ENCODE measurements at places on chromosomes 4 and X.

DNA sequence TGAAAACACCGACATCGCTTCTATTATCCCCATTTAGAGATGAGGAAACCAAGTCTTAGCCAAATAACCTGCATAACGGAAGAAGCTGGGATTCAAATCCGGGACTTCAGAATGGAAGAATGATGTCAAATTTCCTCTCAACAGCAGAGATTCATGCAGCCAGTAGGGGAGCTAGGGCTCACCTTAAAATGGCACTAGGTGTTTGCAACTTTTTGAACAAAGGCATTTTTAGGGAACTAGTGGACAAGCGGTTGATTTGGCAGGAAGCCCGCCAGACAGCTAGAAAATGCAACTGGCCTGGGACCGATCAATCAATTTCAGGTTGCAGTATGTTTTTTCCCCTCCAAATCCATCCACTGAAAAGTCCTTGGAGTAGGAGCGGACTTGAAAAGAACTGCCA is 224.2 kb downstream of the PTTG2 start:
- DNase-seq, result no peak

DNA sequence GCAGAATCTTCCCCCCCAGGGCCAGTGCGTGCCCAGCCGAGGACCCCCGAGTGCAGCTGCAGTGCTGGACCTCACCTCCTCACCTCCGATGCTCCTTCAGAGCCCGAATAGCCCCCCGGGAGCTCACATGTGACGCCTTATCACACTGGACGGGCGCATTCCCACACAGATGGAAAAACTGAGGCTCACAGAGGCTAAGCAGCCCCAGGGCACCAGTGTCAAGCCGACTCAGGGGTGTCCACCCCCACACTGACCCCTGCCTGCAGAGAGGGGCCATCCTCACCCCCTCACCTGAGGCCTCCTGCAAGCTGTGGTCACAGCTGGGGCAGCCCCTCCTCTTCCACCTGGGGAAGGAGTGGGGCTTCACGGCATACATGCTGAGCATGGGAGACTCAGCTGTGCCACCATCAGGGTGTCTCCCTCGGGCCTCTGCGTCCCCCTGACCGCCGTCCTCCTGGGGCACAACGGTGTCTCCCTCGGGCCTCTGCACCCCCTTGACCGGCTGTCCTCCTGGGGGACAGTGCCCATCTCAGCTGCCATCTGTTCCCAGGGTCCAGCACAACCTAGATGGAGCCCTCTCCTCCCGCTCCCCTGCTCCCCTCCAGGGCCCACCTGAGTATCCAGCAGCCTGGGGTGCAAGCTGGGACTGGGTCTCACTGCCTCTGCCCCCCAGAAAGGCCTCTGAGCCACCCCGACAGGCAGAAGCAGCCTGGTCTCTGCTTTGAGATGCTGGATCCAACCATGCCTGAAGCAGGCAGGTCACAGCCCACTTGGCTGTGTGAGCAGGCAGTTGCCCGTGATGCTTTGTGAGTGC is 85.3 kb upstream of the NKX1-1 start:
- DNase-seq, result no peak

DNA sequence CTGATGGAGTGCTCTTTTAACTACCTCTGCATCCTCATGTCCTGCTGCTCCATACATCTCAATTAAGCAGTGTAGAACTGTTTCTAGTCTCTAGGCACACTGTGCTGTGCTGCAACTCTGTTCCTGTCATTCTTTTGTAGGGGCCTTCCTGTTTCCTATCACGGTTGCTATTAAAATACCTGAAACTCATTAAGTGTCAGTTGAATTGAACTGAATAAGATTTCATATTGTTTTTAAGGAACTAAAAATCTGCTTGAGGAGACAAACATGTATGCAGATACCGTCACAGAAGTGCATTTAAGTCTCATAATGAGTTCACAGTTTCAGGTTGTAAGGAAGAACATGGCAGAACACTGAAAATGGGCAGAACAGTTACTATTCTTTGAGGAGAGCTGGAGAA is 170.1 kb downstream of the LARP7 start:
- no peak for DNase-seq

DNA sequence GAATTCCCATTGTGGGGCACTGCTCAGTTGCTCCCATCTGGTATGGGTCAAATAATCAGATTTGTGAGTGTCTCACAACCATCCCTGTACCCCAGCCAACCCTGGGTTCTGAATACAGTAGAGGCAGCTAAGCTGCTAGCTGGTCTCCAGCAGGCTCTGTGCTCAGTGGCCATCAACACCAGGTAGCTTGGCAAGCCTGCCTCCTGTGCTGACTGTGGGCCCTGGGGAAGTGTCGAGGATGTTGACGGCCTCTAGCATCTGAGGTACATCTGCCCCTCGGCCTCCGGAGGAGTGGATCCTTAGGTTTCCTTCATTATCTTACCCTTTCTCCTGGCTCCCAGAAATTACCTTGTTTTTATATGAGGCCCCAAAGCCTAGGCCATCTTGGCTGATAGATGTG is 13.3 kb downstream of the RNF4 start:
- no peak for DNase-seq

- DNase-seq, result peak; percentile 86
Measured at GRCh38 chr4:14783011-14783877, 219.0 kb upstream of the CPEB2 start.

DNA sequence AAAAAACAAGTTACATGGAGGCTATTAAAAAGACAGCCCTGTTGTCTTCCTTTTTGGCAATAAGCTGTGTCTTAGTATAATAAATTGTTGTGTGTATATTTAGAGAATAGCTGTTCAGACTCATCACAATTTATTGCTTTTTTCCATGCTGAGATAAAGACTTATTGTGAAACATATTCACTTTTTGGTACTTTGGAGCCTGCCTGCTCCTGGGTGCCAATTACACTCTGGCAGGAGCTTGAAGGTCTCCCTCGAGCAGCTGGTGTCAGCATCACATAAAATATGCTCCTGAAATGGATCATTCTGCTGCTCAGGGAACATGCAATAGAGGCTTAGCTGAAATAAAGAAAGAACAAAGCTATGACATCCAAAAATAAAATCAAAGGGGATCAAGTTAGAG is 211.6 kb upstream of the DKK2 start:
- DNase-seq, result no peak
